ENCODE measurements at places on chromosomes 11 and 22.

GRCh38 chr22:37456346-37456745, 29.1 kb upstream of the ELFN2 start:
- no peak for DNase-seq

- peak; percentile 68 for DNase-seq
Measured at GRCh38 chr22:49825944-49826602, 1.6 kb downstream of the BRD1 start.

DNA sequence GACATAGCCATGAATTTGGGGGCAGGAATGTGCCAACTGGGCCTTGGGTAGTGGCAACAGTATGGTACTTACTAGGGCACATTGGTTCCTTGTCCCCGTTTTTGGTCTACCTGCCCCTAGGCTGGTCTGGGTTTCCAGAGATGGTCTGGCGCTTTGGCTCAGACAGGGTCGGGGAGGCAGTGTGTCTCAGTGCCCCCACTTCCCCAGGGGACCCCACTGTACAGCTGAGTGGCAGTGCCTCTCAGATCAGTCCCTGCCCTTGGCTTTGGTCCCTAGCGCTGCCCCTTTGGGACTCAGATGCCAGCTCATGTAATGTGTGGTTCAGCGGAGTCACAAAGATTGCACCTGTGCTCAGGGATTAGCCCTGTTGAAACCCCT, 3.3 kb downstream of the RIC8A start:
- DNase-seq: no peak

- DNase-seq: no peak
Measured at GRCh38 chr11:128095466-128095981, 491.8 kb downstream of the ETS1 start.

- DNase-seq: no peak
Measured at GRCh38 chr11:111908639-111909305, 2.8 kb downstream of the CRYAB start.

DNA sequence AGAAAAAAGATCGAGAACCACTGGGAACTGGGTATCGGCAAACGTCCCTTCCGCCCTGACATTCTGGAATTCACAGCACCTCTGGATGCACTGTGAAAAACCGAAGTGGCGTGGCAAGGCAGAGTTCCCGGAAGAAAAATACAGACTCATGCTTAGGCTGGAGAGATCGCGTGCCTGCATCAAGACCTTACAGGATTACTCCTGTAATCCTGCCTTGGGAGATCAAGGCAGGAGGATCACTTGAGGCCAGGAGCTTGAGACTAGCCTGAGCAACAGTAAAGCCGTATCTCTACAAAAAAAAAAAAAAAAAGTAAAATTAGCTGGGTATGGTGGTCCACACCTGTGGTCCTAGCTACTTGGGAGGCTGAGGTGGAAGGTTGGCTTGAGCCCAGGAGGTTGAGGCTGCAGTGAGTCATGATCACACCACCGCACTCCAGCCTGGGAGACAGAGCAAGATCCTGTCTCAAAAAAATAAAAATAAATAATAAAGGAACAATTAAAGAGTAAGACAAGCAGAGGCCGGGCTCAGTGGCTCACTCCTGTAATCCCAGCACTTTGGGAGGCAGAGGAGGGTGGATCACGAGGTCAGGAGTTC, 19.9 kb upstream of the TEF start:
- DNase-seq: no peak

- no peak for DNase-seq
Measured at GRCh38 chr11:134640971-134641968, 229.2 kb upstream of the B3GAT1 start.

DNA sequence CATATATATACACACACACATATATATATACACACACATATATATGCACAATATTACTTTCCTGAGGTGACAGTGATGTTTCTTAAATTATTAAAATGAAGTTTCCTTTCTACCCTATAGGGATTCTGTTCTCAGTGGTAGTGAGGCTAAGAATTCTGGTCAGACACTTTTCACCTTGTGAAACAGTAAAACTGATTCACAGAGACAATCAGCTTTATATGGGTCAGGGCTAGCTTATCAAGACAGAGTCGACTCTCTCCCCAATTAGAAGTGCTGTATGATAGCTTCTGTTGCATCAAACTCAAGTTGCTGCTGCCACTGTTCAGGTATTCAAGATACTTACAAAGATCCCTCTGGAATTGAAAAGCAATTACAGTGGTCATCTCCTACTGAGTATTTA, 68.4 kb downstream of the ZBTB44 start:
- DNase-seq: no peak

GRCh38 chr11:44532809-44533208, 32.7 kb upstream of the CD82 start:
- DNase-seq: no peak

DNA sequence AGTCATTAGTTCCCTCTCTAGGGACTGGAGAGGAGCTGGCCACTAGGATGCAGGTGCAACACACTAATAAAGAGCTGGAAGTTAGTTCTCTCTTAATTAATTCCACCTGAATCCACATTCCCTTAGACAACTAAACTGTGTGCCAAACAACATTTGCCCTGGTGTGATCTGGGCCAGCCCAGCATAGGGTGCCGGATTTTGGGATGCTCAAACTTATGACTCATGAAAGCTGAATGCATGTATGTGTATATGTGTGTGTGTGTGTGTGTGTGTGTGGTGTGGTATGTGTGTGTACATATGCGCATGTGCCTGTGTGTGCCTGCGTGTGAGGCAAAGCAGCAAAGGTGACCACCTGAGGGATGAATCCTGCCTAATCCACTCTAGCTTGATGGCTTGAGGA, 110.7 kb downstream of the EHF start:
- no peak for DNase-seq

DNA sequence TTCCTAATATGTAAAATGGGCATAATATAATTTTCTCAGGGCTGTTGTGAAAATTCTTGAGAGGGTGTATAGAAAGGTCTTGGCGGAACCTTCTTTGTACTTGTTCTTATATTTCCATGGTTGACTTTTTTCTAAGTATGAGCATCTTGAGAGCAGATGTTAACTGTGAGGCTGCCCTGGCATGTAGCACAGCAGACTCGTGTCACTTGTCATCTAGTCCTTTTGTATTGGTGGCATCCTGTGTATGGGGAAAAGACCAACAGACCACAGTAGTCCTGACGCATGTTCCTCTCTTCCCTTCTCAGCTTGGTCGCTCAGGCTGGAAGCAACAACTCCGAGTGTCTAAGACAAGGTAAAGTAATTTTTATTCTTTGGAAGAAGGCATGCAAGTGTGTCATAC, 153.8 kb upstream of the ZBED5 start:
- no peak for DNase-seq

DNA sequence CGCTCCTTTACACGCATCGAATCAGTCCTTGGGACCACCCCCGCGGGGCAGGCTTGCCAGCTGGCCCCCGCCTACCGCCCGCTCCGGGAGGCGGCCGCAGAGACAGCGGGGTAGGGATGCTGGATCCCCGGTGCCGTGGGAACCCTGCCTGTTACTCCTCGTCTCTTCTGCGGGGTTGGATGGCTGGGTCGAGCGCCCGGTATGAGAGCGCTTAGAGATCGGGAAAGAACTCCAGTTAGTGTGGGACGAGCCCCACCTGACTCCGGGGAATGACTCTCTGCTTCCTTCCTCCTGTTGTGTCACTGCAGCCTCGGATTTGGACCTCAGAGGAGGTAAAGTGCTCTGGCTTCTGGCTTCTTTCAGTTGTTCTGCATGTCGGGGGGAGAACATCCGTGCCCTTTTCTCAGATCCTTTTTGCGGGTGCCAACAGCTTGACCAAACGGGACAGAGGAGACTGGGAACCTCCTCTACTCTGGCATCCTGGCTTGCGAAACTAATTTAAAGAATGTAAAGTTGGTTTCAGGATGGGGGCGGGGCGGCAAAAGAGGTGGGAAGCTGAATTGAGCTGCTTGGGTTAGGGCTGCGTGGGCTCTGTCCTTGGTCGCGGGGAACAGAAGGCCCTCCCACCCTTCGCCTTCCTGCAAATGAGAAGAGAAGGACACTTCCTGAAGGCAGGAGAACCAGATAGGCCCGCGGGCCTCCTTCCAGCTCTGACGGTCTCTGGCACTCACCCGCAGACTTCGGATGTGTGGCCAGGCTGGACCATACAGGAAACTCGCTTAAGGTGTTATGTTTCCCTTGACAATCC, 938 bp downstream of the LAYN start:
- DNase-seq: no peak

DNA sequence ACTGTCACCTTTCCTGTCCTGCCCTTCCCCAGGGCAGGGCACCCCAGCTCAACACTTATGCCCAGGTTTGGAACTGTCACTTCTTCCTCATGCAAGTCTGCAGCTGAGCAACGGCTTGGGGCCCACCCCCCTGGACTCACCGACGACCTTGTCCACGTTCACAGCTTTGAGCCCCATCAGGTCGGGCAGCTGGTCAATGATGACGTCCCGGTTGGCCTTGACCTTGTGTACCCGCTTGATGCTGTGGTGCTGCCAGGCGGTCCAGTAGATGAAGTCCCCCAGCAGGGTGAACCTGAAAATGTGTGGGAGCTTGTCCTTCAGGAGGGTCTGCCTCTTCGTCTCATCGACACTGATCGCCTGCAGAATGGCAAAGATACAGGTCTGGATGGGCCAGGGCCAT, 135.0 kb downstream of the CRYBB2 start:
- DNase-seq: no peak

DNA sequence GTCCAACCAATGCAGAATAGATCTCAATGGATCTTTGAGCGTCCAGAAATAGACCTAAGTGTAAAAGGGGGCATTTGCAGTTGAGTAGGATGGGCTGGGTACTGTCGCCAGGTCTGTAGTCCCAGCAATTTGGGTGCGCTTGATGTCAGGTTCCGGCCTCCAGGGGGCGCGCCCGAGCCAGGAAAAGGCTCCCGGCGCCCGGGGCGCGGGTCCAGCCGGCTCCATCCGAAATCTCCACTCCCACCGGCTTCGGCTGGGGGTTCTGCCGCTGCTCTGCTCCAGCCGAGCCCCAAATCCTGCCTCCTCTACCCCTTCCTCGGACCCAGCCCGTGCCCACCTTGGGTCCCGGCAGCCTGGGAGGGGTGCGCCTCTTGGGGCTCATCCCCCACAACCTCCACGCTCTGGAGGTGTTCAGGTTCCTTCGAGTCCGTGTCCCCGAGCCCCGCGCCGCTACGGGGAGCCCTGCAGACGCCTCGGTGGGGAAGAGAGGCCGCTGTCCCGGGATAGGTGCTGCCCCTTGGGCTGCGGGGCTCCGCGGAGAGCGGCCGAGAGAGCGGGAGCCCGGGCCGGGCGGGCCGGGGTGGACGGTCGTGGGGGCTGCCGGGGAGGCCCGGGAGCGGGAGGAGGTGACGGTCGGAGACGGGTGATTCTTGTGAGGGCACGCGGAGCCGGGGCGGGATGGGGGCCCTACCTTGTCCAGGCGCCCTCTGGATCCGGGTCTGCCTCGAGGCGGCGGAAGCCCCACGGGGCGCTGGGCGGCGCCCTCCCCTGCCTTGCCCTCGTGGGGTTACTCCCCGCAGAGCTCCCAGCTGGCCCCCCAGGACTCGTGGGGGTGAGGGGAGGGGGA, 13.0 kb upstream of the CYB5R3 start:
- DNase-seq: peak; percentile 61

DNA sequence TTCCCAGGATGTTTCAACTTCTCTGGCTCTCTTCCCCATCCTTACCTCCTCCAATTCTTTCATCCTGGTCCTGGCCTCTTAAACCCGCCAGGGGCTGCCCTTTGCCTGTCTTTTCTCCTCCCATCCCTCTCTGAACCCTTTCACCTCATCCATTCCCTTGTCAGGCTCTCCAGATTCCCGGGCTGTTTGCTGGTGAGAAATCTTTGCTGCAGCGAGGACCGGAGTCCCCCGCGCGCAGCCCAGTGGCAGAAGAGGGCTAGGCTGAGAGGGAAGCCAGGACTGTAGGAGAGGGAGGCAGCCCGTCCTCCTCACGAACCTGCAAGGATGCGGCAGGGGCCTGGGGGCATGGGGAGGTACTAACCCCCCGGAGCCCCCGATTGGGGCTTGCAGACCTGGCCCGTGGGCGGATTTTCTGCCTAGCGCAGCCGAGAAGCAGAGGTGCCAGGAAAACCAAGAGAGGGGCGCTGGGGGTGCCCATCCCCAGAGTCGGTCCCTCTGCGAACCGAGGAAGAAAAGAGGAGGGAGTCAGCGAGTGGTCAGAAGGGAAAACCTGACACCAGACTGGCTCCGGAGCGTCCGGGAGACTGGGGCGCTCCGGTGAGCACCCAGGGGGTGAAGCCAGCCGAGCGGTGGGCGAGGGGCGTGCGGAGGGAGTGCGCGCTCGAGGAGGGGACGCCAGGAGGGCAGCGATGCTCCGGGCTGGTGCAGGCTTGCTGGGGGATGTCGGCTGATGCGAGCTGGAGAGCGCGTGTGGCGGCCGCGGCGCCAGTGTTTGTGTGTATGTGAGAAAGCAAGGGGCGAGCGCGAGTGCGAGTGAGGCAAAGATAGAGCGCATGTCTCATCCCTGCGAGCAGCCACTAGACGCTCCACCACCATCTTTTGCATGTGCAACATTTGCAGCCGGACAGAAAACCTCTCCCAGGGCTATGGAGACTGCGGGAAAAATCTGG, at the start of gene GRIA4:
Gene GRIA4, plus strand, starts transcription at position 242 of the 950 bp plus-strand sequence. CDS start 925 bp downstream, outside the sequence.
- no peak for DNase-seq

GRCh38 chr11:10637731-10638151, 55.8 kb downstream of the IRAG1 start:
- no peak for DNase-seq

DNA sequence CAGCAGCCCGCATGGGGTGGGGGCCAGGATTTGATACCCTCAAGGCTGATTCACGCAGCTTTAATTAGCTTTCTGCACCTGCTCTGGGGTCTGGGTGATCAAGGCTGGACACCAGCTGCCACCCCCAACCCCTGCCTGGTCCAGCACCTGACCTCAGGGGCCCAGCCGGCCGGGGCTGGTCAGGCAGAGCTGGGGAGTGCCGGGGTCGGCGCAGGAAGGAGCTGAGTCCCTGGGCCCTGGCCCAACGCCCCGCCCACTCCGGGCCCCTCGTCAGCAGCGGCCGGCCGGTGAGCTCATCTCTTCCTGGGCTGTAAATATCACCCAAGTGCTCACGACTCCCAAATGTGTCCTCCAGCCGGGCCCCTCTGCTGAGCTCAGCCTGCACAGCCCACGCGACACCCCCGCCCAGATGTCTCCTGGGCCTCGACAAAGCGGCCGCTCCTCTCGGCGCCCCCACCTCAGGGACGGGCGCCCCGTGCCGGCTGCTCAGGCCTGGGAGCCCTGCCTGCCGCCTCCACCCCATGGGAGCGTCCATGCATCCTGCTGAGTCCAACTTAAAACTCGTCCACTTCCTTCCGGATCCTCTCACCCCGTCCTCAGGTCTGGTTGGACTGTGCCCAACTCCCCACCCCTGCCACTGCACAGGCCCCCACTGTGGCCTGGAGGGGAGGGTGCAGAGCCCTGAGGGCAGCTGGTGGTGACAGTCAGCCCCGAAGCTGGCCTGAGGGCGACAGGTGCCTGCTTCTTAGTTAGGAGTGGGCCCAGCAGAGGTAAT, 29.0 kb downstream of the RTN4R start:
- no peak for DNase-seq

- peak; percentile 25 for DNase-seq
Measured at GRCh38 chr11:47950396-47950795, 30.0 kb upstream of the PTPRJ start.

GRCh38 chr11:15073361-15074205, at the start of gene CALCB:
Gene CALCB (plus strand): TSS chr11:15073593. CDS start chr11:15074719, 1,126 bp downstream.
- no peak for DNase-seq
